ENCODE measurements at places on chromosomes 7 and 10. TPM values are rescaled to one million over a fixed set of nuclear protein-coding genes. Genes with fewer than 3 reads are reported as not detected.

Gene FAM25G
- not detected for total RNA-seq

Gene CYP3A5
- not detected for total RNA-seq

Gene NUTM2E
- total RNA-seq: not detected

DNA sequence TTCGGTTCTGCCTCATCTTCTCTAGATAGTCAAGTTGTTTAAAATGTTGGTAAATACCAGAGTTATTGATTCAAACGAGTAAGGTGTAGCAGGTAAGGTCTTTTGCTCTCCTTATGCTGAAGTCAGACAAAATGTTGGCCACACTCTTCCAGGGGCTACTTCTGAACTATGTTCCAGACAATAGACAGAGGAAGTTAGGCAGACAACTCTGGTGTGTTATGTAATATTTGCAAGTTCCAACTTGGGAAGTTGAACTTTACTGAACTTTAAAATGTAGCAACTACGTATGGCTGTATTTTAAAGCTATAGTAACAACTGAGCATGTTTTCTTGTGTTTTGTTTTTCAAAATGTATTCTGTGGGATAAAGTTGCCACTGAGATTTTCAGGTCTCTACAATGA is 125.7 kb upstream of the NEBL start:
- DNase-seq: no peak

DNA sequence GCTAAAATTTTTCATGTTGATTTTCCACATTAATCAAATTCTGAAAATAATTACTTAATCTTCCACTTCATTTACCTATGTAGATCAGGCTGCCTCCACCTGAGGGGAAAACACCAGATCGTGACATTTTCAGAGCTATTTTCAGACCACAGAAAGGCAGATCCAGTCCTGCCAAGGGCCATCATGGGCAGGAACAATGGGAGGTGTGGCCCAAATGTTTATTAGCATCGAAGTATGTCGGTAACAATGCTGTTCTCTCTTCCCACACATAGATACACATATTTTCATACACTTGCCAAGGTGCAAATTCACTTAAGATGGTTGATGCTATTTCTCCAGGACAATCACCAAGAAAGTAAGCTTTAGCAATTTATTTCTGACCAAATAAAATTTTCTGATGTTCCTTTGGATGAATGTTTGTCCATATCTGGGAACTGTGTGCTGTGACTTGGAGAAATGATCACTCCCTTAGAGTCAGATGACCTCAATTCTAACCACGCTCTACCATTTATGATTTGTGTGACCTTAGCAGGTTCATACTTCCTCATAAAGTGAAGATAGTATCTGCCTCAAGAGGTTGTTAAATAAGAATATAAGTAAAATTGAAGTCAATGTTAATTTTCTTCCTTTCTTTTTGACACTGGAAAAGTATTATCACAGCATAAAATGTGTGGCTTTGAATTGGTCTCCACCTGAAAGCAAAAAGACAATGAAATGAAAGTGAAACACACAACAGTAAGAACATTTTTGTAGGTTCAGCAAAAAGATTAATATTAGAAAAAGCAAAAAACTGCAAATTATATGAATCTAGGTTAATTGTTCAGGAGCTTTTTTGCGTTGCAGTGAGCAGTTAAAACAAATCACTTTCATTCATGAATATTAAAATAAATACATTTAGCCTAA is 310.4 kb upstream of the PHF14 start:
- no peak for DNase-seq

DNA sequence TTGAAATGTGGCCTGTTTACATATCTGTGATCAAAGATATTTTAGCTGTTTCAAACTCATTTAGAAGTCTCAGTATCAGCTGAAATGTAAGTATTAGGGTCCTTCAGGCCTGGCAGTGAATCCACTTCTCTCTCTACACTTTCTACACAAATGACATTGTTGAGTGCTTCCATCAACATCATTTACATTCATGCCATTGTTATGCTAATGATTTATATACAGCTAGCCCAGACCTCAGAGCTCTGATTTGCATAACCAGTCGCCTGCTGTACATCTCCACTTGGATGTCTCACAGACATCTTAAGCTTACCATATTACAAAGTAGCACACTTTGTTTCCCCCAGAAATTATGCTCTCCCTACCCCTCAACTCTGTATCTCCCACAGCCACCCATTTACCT is 71.6 kb downstream of the GSDME start:
- DNase-seq: no peak

DNA sequence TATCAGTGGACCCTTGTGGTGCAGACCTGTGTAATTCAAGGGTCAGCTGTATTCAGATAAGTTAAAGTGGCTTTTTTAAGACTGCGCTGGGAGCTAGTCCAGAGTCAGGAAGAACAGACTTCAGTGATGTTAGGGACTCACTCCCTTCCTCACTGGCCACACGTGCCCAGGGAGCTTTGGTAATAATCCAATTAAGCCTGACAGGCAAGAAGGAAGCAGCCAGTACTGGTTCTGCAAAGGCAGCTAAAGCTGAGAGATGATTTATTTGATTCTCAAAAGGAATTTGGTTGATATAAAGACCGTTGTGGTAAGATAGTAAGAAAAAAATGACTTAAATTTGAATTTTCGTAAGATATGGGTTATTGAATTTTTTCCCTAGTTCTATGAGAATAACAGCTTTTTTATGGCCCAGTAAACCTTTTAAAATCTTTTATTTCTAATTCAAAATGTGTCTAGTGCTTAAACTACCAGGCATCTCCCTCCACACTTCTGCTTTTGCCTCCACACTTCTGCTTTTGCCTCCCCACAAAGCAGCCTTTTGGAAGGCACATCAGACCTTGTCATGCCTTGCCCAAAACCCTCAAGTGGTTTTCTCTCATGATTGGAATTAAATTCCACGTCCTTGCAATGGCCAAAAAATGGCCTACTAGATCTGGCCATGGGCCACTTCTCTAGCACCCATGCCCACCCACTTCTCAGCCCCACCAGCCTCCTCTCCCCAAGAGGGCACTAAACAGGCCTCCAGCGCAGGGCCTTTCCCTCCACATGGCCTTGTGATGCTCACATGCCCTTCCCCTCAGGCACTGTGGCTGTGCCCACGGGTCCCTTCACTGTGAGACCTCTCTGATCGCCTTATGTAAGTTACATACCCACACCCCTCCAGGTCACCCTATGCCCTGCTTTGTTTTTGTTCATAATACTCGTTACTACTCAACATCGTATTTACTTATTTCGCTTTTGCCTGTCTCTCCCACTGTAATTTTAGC is 92.5 kb downstream of the POU6F2 start:
- DNase-seq: no peak

GRCh38 chr10:15182540-15183207 is 14.2 kb upstream of the NMT2 start:
- DNase-seq: no peak

- DNase-seq: no peak
Observed at GRCh38 chr10:51667678-51668335, 31.6 kb downstream of the CSTF2T start.

DNA sequence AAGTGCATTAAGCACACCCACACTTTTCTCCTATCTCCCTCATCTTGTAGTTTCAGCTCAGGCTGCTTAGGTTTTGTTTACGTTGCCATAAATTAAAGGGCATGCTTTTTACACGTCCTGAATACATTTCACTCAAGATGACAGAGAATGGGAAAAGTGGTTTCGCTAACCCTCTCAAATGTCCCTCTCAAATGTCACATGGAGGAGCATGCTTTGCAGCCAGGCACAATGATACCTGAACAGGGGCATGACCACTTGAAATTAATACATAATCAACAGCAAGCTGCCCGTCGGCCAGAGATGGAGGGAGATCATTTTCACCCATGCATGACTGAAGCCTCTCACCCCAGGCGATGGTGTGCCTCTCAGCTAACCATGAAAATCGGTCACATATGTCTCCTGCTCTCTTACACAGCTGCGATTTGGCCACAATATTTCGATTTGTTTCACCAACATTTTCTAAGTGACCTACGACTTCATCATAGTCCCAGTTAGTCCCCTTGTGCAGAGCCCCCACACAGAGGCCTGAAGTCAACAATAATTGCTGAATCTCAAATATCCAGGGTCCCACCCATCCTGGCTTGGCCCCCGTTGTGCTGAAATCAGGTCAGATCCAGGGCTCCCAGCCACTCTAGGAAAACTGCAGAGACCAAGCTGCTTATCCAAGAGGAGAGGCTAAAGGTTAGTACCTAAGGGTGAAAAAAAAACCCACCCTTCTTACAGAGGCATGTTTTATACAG is 373.9 kb upstream of the NFE2L3 start:
- DNase-seq: no peak

DNA sequence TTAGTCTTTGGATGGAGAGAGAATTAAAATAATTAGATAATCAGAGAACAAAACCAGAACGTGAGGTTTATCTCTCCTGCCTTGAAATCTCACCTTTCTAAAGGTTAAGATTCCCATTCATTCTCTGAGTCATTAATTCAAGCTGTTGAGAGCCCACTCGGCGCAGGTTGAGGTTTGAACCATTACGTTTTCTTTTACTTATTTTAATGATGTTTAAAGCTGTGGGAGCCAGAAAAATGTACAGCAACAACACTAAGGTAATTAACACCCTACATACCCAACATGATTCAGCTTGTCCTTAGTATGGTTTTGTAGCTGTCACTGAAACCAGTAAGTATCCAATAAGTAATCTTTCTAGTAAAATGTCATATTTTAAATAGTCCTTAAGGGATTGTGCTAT is 153.0 kb upstream of the ANK3 start:
- no peak for DNase-seq

- no peak for DNase-seq
Observed at GRCh38 chr10:112243713-112244112, 39.5 kb upstream of the TECTB start.

DNA sequence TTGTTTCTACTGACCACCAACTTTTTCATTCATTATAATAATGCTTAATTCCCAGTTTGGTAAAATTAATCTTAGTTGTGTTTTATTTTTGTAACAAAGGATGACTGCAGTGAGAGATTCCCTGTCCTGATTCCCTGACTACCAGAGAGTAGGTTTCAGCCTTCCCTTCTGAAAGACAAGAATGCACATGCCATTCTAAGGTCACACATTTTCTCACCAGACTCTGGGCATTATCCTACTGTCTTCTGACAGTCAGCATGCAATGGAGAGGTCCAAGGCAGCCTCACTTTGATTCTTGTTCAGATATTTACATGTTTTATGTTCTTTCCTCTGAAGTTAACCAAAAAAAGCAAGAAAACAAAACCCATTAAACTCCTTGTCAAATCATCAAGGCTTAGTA is 372.7 kb upstream of the CDC14C start:
- no peak for DNase-seq

DNA sequence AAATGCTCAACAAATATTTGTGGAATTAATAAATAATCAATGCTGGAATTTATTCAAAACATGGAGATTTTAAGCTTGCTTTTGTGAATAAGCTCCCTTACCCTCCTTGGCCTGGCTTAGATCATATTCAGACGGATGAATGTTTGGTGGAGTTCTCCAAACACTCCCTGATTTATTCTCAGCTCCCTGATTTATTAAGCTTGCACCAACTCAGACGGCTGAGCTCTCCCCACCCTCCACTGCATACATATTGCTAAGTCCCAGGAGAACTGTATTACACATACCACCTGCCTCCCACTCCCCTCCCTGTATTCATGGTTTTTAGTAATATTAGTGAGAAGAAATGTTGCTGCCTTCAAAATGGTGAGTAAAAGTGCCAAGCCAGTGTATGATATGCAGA is 1057.5 kb downstream of the SORCS3 start:
- DNase-seq: no peak
